Prostate gland (tissue), 2 donors: ENCODE measurements at places on chromosomes 12 and 14.

DNA sequence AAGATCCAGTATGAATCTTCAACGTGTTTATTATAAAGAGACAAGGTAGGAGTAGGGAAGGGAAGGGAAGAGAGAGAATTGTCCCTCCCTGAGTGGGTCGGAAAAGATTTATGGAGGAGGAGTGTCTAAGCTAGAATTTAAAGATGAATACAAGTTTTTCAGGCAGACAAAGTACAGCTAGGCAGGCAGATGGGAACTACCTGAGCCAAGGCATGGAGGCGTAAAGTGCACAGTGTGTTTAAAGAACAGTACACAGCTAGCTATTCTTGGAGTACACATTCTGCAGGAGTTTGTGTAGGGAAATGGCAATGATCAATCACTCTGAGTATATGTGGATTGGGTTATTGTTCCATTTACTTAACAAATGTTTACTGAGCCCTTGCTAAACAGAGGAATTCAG lies 20.1 kb downstream of the PLEKHG7 start:
- no peak for DNase-seq

- no peak for DNase-seq
Observed at GRCh38 chr12:89542236-89542635, 16.4 kb upstream of the POC1B start.

DNA sequence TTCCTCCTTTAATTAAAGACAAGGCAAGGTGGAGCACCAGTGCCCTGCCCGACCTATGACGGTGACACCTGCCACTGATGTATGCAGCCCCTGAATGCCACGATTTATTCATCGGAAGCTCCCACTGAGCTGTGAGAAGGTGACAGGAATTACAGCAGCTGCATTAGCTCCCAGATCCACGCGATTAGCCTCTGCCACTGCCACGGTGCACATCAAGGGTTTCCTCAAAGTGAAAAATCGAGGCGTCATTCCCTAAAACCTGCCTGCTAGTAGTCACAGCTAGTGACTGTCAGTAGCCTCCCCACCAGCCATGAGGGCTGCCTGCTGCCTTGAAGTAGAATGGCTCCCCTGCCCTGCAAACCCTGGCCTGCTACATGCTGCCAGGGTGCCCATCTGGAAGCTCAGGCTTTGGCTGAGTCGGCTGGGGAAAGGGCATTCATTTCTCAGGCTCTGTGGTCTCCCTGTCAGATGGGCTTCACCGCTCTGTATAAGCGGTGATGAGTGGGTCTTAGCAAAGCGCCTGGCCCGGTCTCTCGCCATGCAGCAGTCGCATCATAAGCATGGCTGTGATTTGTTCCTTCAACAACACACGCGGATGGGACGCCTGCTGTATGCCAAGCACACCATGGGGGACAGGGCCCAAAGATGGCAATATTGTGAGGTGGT lies 8.2 kb upstream of the BCL11B start:
- DNase-seq = no peak

DNA sequence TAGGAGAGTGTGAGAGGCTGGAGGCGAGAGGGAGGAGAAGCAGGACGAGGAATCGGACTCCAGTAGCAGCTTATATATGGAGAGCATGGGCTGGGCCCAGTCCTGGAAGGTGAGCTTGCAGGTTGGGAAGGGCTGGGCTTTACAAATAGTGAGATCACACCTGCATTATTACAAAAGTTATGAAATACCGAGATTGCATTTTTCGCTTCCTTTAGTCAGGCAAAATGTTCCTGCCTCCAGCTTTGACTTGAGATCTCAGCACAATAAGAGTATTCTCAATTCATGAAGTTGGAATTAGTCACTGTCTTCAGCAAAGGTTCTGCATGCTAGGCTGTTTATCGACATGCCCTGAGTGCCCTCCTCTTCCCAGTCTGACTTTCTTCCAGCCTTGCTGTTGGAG lies at the start of gene KRT6B:
TSS of gene KRT6B (minus strand) at position 46 of the 400 bp plus-strand sequence. CDS start 68 bp downstream, outside the sequence.
- no peak for DNase-seq

- no peak for DNase-seq
Observed at GRCh38 chr14:23601845-23602180, 23.2 kb upstream of the JPH4 start.

- no peak for DNase-seq
Observed at GRCh38 chr12:6914947-6915788, 788 bp downstream of the ENO2 start.

- DNase-seq = no peak
Observed at GRCh38 chr14:96824283-96824682, 27.1 kb downstream of the VRK1 start.

GRCh38 chr12:132020292-132020691 lies 70.5 kb downstream of the EP400 start:
- no peak for DNase-seq

GRCh38 chr14:24979725-24980239 lies 70.2 kb downstream of the STXBP6 start:
- no peak for DNase-seq

GRCh38 chr12:92208613-92209121 lies 63.0 kb upstream of the BTG1 start:
- no peak for DNase-seq

GRCh38 chr12:80419644-80420043 lies 24.4 kb upstream of the PTPRQ start:
- no peak for DNase-seq

- peak; percentile 71 for DNase-seq
Observed at GRCh38 chr12:52006726-52007157, at the start of gene TAMALIN. Gene TAMALIN (plus strand): TSS chr12:52006946. CDS start chr12:52007020, 74 bp downstream.

GRCh38 chr12:67811437-67812361 lies 163.2 kb downstream of the DYRK2 start:
- no peak for DNase-seq

- DNase-seq = no peak
Observed at GRCh38 chr12:41228066-41228820, 40.1 kb downstream of the PDZRN4 start.

DNA sequence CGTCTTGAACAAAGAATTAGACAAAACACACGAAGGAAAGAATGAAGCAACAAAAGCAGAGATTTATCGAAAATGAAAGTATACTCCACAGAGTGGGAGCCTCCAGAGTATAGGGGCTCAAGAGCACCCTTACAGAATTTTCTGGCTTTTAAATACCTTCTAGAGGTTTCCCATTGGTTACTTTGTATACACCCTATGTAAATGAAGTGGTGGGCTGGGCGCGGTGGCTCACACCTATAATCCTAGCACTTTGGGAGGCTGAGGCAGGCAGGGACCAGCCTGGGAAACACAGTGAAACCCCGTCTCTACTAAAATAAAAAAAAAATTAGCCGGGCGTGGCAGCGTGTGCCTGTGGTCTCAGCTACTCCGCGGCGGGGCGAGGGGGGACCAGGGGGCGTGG lies 13.1 kb upstream of the DNM1L start:
- no peak for DNase-seq

GRCh38 chr14:26286081-26286912 lies 311.5 kb downstream of the NOVA1 start:
- DNase-seq = no peak

DNA sequence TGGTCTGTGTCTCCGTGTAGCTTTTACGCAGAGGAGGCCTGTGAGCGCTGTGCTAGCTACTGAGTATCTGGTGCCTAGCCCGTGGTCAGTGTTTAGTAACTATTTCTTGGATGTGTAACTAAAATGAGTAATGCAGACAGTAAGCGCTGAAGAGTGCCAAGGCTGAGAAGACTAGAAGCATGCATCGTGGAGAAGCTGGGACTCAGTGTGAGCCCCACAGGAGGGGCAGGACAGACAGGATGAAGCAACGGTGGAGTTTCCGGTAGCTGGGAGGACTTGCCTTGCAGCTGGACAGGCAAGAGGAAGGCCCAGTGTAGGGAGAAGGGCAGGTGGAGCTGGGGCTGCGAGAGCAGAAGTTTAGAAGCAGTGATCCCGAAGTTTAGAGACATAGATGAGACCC lies 233.4 kb upstream of the FKBP4 start:
- DNase-seq = no peak

- no peak for DNase-seq
Observed at GRCh38 chr12:92136026-92136730, 9.5 kb downstream of the BTG1 start.

DNA sequence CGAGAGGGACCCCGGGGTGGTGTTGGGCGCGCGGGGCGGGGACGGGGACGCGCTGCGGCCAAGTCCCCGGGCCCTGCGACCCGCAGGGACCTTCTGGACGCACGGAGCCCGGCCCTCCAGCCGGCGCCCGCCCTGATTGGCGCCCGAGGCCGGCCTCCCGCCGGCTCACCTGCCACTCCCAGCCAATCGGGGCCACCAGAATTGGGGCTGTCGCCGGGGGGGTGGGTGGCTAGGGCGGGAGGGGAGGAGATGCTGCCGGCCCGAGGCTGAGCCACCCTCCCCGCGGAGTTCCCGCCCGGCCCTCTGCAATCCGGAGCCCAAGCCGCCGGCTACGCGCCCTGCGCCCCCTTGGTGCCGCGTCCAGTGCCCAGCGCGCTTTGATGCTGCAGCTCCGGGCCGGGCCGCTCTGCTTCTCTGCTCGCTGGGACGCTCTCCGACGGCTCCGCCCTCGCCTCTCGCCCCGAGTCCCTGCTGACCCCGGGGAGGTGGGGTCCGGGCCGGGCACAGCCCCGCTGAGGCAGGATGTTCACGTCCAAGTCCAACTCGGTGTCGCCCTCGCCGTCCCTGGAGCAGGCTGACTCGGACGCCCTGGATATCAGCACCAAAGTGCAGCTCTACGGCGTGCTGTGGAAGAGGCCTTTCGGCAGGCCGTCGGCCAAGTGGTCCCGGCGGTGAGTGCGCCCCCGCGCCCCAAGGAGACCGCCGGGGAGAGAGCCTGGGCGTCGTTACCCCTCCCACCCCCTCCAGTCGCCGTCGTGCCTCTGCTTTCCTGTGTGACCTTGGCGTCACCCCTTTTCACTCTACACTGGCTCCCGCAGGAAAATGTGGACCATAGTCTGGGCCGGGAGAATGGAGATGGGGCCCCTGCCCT lies at the start of gene PLEKHD1:
TSS of gene PLEKHD1 (plus strand) at position 285 of the 871 bp plus-strand sequence. CDS start at position 523, 238 bp downstream.
- DNase-seq = no peak

GRCh38 chr12:75974323-75975187 lies 57.0 kb downstream of the PHLDA1 start:
- DNase-seq = no peak

GRCh38 chr12:29559198-29559597 lies 61.7 kb upstream of the OVCH1 start:
- no peak for DNase-seq

GRCh38 chr12:27334042-27334720 lies 1.5 kb downstream of the BMAL2 start:
- no peak for DNase-seq

- DNase-seq = no peak
Observed at GRCh38 chr12:1603269-1603993, 9.1 kb upstream of the FBXL14 start.

DNA sequence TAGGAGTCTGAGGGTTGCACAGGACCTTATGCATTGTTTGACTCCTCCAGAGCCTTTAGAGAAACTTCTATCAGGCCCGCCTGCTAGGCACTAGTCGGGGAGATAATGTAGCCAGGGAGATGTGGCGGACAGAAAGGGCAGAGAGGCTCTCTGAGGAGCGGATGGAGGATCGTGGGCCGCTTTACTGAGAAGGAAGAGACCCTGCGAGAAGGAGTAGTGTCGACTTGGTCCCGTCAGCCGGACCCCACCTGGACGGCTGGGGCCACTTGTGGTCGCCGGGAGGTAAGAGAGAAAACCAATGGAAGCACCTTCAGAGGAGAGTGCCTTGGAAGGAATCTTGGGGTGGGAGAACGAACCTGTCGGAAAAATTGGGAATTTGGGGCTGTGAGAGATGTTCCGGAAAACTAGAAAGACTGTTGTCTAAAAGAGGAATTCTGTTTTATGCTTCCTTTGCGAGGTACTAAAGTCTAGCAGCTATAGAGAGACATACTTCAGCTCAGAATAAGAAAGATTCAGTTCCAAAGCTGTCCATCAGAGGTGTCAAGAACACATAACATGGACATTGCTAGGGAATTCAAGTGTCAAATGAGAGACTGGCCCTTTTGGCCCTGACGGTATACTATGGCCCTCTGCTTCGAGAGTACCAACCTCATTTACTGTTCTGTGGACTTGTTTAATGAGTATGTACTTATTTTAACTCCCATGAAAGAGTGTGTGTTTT lies 660 bp upstream of the MCRS1 start:
- no peak for DNase-seq

DNA sequence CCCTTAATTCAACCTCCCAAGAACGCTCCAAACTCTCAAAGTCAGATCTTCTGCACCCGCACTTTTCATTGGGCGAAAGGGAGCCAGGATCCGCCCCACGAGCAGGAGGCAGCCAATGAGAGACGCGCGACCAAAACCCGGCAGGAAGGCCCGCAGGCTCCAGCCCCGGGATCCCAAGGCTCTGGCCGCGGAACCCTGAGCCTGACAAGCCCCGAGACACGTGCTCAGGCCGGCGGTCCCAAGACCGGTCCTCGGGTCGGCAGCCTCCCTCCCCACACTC lies 438 bp downstream of the DDX54 start:
- peak; percentile 88 for DNase-seq

DNA sequence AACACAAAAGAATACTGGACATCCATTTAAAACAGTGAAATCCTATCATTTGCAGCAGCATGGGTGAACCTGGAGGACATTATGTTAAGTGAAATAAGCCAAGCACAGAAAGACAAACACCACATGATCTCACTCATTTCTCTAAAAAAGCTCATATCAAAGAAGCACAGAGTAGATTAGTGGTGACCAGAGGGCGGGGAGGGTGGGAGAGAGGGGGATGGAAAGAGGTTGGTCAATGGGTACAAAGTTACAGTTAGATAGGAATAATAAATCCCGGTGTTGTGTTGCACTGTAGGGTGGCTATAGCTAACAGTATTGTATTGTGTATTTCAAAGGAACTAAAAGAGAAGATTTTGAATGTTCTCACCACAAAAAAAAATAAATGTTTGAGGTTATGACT lies 52.4 kb downstream of the DUSP6 start:
- no peak for DNase-seq

DNA sequence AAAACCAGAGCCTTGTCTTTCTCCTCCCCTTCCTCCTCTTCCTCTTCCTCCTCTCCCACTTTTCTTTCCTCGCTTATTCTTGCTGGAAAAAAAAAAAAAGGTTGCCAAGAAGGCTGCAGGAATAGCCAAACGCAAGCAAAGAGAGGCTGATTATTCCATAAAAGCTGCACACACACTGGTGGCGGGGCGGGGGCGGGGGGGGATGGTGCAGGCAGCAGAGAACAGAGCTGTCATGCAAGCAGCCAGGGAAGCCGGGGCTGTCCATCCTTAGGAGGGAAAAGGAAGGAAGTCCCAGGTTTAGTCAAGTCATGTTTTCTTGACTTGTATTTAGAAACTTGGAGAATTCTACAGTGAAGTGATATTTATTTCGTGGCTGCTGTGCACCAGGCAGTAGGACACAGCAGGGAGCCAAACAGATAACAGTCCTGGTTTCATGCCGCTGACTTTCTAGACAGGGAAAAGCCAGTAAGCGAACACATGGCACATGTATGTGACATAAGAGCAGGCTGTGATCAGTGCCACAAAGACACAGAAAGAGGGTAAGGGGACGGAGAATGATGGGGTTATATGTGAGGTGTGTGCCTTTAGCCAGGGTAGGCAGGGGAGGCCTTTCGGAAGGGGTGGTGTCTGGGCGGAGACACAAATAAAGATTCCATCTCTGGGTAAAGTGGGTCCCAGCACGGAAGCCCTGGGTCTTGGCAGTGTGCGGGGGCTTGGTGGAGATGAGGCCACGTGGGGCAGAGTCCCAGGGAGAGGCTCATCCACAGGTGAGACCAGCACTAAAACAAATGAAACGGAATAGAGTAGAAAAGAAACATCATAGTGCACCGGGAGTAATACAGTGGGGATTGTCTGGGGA lies 56.6 kb upstream of the SCN8A start:
- DNase-seq = no peak

- no peak for DNase-seq
Observed at GRCh38 chr12:27493260-27493940, 30.6 kb upstream of the PPFIBP1 start.
